ENCODE measurements at places on chromosomes 7 and 10.

DNA sequence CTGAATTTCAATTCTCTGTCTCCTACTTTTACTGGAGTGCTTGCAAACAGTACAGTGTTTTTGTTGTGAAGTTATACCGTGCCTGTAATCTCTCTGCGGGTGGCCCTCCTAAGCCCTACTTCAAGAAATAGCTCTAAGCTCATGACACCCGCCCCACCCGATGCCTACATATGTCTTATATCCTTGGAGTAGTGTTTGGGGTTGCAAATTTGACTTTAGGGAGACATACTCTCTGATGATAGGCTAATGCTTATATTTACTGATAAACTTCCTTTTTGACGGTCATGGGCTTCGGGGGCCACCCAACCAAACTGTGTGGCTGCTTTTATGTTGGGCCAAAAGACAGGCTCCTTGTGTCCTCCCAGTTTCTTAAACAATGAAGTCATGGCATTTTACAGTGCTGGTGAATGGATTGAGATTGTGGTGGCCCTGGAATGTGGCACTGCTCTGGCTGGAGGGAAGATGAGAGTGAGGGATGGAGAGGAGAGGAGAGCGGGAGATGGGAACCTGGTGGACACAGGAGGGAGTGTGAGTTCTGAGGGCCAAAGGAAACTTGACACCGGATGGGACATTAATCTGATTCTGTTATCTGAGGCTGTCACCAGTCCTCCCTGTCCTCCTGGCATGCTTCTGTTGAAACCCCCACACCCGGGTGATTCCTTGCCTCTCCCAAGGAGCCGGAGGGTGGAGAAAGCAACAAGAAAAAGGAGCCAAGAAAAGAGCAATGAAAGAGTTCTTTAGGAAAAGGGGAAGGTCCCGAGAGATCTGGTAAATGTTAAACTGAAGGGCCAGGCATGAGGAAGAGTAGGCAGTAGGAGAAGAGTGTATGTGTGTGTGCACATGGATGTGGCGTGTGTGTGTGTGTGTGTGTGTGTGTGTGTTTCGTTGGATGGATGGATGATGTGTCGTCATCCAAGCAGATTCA, 113.3 kb downstream of the TCF7L2 start:
- DNase-seq, result no peak

DNA sequence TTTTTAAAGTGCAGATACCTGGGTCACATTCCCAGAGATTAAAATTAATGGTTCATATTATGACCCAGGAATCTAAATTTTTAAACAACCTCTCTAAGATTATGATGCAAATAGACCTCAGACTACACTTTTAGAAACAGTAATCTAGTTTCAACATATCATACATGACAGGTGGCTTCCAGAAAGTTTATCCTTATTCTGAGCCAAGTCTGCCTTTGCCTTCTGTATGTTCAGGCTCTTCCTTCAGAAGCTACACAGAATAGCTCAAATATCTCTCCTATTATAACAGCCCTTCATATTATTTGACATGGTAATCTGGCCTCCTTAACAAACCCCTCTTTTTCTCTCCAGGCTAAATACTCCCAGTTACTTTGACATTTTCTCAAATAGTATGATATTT, 101.9 kb downstream of the FZD1 start:
- DNase-seq, result no peak

- DNase-seq, result no peak
Measured at GRCh38 chr7:22596763-22597400, 96.9 kb upstream of the STEAP1B start.

GRCh38 chr7:139613971-139614411, 90.5 kb downstream of the CLEC2L start:
- no peak for DNase-seq

DNA sequence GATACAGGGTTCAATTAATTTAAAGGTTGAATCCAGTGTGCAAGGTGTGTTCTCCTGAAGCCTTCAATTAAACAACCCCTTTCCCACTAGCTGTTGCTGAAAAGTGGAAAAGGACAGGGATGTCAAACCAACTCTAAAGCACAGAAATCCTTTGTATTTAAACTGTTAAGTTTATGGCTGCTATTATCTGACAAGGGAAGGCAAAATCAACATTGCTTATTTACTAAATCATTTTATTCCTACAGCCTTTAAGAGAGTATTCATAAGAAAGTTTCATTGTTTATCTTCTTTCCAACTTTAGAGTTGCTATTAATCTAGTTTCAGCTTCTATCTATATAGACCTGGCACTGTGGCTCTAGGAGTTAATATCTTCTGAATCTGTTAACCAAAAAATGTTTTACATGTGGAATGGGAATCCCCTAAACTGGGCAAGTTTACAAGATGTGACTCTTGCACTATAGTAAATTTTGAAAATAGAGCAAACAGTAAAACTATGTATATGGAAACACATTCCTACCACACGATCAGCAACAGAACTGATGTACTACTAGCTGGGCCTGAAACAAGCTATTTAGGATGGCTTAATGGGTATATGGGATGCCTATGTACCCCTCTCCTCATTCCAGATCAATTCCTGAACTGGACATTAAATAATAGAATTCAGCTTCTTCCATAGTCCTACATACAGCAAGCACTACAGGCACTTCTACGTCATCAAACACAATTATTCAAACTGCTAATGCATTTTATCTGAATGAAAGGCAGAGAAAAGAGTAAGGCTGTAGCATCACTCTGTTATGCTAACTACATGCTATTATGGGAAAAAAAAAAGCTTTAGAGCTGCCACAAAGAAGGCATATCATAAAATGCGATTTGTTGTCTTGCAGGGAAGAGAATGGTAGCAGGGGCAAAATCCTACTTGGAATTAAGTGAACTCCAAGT, 52.8 kb downstream of the CDK6 start:
- no peak for DNase-seq

GRCh38 chr7:105932835-105933477, 30.1 kb upstream of the CDHR3 start:
- DNase-seq, result no peak

- DNase-seq, result peak; percentile 61
Measured at GRCh38 chr7:24896031-24896501, 83.9 kb downstream of the OSBPL3 start.

- DNase-seq, result no peak
Measured at GRCh38 chr7:99614495-99614894, 2.3 kb upstream of the ZSCAN25 start.

GRCh38 chr7:139603896-139604295, 80.4 kb downstream of the CLEC2L start:
- no peak for DNase-seq

GRCh38 chr10:14665304-14665703, 109.4 kb downstream of the FAM107B start:
- no peak for DNase-seq

DNA sequence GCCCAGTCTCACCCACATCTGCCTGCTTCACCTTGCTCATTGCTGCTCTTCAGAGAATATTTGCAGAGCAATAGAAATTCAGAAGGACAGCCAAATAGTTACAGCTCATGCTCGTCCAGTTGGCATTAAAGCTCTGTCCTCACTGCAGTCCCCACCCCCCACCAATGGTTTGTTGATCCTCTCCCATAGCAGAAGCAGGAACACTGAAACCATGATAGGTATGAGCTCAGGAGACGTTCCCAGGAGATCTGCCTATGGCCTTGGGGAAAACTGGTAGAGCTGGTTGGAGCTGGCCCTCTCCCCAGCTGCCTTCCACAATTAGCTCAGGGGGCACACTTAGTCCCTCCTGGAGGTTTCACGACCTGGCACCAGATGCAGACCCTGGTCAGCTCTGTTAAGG, 68.6 kb upstream of the KMT2C start:
- no peak for DNase-seq

GRCh38 chr7:132569884-132570614, 6.2 kb downstream of the PLXNA4 start:
- DNase-seq, result no peak

DNA sequence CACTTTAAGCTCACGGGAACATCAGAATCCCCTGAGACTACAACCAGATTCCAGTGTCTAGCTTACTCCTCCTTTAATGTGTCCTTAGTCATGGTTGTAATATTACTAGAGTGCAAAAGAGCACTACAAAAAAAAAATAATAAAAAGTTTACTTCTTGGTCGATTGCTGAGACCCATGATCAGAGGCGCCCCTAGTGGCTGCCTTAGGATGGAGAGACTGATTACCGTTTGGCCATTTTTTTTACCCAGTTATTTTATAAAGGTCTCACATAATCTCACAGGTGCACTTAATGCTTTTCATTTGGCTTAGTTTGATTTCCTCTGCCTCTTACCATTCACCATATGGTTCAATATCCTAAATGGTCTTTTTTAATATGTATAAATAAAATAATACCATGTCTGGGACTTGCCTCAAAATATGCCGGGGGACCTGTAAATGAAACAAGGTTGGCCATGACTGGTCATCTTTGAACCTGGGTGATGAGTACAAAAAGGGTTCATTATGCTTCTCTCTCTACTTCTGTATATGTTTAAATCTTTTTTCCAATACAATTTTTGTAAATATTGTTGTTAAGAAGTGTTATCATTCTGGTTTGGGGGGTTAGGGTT, 331.5 kb upstream of the NFE2L3 start:
- DNase-seq, result no peak

- DNase-seq, result no peak
Measured at GRCh38 chr10:99365736-99366135, 36.6 kb downstream of the CNNM1 start.

- no peak for DNase-seq
Measured at GRCh38 chr10:99143011-99143410, 92.6 kb downstream of the HPSE2 start.

GRCh38 chr7:112252691-112253090, 46.2 kb downstream of the ZNF277 start:
- no peak for DNase-seq

- no peak for DNase-seq
Measured at GRCh38 chr7:86778271-86778670, 134.6 kb downstream of the GRM3 start.

GRCh38 chr7:159017741-159018140, 126.9 kb downstream of the VIPR2 start:
- no peak for DNase-seq

DNA sequence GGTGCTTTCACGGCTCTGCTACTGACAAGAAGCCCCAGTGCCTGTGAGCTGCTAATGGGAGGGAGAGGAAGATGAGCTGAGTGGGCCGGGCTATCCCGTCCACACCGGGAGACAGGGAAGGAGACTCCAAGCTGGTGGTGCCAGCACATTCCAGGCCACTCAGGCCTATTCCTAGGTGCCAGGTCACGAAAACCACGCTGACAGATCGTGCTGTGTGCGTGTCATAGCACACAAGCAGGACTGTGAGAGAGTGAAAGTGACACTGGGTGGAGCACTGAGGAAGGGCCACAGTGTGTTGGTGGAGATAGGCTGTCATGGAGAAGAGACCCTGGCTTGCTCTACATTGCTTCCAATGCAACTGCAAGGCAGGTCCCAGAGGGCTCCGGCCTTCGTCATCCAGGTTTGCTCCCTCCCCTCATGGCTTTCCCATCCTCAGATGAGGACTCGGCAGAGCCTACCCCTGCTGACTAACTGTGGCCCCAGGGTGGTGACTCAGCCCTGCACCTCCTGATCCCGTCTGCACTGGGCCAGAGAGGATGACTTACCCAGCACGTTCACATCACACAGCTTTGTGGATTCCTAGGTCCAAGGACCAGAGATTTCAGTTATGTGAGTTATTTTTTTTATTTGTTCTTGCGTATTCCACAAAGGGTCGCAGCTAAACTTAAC, 167.3 kb downstream of the EGFR start:
- no peak for DNase-seq

DNA sequence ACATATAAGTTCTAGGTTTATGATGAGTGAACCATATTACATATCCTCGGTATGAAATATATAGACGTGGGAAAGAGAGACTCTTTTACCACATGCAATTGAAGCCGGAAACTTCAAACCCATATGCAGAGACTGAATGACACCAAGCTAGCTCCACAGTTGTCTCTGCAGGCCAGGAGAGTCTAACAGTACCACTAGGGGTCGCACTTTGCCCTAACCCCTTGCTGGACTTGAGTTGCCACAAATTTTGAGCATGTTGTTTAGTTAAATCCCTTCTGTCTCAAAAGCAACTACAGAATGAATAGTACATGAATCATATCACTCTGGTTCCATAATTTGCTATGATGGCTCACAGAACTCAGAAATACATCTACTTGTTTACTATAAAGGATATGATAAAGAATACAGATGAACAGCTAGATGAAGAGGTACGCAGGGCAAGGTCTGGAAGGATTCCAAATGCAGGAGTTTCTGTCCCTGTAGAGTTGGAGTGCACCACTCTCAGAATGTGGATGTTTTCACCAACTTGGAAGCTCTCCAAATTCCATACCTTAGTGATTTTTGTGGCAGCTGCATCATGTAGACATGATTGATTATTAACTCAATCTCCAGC, 112.4 kb upstream of the YAE1 start:
- peak; percentile 55 for DNase-seq

DNA sequence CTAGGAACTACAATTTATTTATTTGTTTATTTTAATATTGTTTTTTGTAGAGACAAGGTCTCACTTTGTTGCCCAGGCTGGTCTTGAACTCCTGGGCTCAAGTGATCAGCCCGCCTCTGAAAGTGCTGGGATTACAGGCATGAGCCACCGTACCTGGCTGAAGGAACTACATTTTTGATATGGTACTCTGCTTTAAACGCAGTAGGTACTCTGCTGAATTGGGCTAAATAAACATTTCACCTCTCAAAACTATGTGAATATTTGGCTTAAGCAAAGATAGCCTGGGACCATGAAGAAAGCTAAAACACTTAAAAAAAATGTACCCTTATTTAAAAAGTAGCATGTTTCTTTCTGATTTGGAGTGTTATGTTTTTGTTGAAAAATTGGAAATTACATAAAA, 138.2 kb downstream of the ADK start:
- no peak for DNase-seq

- DNase-seq, result no peak
Measured at GRCh38 chr10:111875725-111876124, 307.8 kb downstream of the GPAM start.

- DNase-seq, result no peak
Measured at GRCh38 chr7:148474481-148475025, 116.0 kb upstream of the C7orf33 start.

DNA sequence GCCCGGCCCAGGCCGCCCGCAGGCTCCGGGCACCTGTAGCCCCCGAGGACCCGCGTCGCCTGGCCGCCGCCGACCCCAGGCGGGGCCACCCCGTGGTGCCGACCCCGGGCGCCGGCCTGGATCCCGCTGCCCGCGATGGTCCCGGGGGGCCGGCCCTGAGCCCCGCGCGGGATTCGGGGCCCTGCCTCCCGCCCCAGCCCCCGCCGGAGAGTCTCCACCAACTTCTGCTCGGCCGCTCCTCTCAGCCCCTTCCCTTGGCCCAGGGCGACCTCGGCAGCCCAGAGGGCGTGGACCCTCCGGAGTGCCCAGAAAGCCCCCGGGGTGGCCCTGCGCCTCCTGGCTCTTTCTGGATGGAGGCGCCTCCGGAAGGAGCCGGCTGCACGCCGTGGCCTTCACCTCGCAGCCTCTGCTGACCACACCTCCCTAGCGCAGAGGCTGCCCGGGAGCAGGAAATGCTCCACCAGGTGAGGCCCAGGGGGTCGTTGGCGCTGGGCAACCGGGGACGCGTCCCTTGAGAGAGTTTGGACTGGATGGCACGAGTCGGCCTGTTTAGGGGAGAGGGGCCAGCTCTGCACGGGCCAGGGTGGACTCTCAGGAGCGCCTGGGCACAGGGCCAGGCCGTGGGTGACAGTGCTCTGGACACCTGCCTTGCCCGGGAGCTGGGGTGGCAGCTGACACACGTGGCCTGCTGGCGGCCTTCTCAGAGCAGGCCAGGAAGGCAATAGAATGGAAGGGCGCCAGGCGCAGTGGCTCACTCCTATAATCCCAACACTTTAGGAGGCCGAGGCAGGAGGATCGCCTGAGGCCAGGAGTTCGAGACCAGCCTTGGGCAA, 529 bp downstream of the ZNF853 start:
- DNase-seq, result no peak

GRCh38 chr7:27064159-27064558, 31.6 kb downstream of the HOXA1 start:
- no peak for DNase-seq
